ENCODE measurements at places on chromosomes 3 and 15. TPM values are rescaled to one million over a fixed set of nuclear protein-coding genes. Genes with fewer than 3 reads are reported as not detected.

DNA sequence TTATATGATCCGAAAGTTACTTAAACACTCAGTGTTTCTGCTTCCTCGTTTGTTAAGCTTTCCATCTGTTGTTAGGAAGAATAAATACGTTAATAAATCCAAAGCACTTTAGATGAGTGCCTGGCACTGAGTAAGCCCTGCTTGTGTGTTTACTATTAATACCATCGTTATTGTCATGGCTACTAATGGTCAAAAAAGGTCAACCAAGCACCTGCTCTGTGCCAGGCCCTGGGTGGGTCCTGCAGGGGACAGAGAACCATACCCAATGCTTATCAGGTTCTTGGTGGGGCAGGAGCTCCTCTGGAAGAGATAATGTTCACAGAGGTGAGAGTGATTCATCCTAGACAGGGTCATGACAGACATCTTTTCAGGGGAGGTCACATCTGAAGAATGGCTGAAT lies 39.9 kb downstream of the GALNT15 start:
- no peak for DNase-seq

GRCh38 chr15:52445954-52446353 lies 82.7 kb downstream of the MYO5A start:
- DNase-seq = no peak

DNA sequence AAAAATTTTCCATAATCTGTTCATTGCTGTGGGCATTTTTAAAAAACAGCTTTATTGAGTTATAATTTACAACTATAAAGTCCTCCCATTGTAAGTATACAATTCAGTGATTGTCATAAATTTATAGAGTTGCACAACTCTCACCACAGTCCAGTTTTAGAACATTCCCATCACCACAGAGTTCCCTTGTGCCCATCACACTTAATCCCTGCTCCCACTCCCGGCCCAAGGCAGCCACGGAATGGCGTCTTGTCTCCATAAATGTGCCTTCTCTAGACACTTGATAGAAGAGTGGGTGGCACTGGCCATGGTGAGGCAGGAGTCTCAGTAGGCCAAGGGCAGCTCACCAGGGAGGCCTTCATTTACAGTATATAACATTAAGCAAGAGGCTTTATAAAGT lies 6.3 kb downstream of the TSEN2 start:
- DNase-seq = no peak

DNA sequence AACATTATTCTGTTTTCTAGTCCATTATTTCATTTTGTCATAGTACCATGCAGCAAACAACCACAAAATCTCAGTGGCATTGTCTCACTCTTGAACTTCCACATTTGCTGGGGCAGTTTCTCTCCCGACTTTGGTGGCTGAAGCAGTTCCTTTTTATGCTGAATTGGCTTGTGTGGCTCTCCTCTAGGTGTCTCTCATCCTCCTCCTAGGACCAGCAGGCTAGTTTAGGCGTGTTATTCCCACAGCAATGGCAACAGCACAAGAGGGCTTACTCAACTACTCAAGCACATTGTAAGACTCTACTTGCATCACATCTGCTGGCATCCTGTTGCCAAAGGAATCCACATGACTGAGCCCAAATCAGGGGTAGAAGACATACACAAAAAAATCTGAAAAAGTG lies 201.8 kb upstream of the KCNH8 start:
- DNase-seq = no peak

DNA sequence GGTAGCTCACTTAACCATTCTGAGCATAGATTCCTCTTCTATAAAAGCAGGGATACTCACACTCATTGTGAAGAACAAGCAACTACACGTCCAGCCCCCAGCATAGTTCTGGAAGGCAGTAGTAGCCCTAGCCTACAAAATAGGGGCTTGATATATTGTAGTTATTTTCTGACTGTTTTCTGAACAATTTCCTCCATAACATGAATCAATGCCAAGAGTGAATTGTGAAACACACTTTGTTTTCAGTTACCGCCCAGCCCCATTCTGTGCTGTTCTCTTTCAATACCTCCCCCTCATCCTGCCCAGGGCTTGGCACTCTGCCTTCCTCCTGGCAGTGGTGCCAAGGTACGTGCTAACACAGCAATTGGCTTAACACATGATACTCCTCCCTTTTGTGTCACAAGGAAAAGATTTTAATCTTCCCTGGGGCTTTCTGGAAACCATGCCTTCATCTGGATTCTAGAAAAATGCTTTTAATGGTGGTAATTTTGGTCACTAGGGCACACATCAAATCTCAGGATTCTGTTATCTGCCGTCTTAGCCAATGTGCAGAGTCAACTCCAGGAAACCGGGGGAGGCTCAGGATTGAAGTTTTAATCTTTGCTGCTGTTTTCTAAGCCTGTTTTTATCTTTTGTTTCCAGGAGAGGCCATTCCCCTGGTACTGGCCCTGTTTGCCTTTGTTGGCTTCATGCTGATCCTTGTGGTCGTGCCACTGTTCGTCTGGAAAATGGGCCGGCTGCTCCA lies 37.2 kb downstream of the IL20RB start:
- DNase-seq = peak; percentile 20

DNA sequence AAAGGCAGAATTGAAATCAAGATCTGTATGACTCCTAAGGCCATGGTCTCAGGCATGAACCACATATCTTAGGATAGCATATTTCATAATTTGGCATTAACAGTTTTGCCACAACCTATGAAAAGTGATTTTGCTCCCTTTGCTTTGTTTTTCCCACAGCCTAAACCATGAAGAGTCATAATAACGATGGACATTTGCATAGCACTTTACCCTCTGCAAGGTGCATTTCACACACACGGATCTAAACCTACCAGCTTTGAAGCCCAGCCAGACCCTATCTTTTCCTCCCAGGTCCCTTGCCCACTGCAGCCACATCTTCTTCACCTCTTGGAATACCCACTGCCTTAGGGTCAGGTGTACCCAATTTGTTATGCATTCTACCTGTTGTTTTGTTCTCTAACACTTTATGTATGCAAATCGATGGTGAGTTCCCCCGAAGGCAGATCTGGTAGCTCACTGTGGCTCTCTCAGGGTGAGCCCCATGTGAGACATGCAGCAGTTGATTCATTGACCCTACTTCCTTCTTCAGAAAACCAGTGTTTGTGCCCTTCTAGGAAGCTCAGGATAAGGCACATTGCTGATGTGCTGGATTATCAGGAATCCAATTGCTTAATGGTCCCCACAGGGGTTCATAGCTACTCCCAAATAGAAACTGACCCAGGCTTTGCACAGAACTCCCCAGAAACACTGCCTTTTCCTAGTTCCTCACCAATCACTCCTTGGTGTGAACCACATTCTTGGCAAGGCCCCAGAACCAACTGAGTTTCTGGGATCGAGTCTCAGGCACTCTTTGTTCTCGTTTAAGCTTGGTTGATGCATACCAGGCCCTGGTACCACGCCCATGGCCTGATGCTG lies 8.7 kb downstream of the ARHGAP31 start:
- DNase-seq = no peak

GRCh38 chr15:94910166-94910565 lies 678.8 kb downstream of the MCTP2 start:
- DNase-seq = no peak

DNA sequence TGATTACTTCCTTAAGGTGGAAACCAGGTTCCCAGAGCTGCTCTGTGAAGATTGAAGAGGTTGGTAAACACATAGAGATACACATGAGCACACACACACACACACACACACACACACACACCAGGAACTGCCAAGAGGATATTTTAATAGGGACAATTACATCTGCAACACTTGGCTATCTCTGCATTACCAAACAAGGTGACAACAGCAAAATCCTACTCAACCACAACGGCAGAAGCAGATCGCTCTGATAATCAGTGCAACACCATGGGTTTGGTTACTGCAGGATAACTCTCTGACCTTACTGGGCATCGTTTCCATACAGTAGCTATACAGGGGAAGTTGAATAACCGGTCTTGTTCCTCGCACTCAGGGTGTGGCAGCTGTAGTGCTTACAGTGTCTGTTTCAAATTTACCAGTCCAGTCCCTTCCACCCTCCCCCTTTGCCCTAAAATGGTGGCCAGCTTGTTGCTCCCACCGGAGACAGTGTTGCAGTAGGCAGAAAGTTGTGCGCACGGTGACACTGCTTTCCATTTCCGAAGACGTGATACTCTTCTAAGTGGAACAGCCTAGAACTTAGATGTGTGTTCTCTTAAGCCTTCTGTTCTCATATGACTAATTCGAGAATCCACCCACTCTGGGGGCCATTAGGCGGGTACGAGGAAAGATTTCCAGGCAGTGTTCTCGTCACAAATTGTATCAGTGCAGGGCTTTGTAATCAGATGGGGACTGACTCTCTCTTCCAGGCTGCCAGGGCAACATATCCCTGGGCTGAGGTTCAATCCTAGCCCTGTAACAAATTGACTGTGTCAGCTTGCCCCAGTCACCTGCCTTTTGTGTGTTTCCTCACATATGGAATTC lies 176.2 kb downstream of the P3H2 start:
- no peak for DNase-seq

- DNase-seq = no peak
Observed at GRCh38 chr3:185342459-185343174, 20.3 kb upstream of the MAP3K13 start.

DNA sequence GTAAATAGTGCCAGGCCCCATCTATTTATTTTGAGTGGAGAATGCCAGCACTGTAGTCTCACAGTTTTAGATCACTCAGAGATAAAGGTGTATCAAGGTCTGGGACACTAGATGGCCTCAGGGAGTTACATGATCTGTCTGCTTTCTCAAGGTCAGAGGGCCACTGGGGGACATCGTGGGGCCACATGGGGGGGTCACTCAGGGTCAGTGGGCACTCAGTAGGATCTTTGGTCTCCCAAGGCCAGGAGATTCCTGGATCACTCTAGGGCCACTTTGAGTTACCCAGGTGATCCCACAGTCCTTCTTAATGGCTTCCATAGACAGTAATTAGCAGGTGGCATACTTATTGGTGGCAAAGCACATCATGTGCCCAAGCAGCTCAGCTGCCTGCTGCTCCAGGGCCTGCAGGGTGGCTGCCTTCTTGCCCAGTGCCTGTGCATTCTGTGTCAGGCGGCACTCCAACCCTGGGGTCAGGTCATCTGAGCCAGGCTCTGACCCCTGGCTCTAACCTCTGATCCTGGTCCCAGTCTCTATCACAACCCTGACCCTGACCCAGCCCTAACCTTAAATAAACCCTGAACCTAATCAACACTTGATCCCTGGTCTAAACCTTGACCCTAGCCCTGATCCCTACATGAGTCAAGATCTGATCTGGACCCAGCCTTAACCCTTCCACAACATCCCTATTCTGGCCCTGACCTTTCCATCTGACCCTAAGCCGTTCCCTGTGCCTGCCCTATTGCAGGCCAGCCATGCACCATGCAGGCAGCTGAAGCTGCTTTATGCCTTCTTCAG lies 1.8 kb upstream of the LAMB2 start:
- no peak for DNase-seq

- DNase-seq = no peak
Observed at GRCh38 chr15:67170143-67170925, 84.1 kb downstream of the AAGAB start.

CLDN11 gene
- total RNA-seq = 39.6 TPM

RPLP1 gene
- total RNA-seq = 45.1 TPM

ARNT2 gene
- total RNA-seq = 75.5 TPM

TMEM43 gene
- total RNA-seq = 39.0 TPM

LMAN1L gene
- 0.09 TPM for total RNA-seq

EPHA3 gene
- total RNA-seq = 57.7 TPM

PLSCR2 gene
- total RNA-seq = not detected

TTLL13 gene
- total RNA-seq = 0.36 TPM

GRAMD1C gene
- total RNA-seq = 11.6 TPM

RNF168 gene
- 14.2 TPM for total RNA-seq

SHC4 gene
- total RNA-seq = 9.5 TPM

CCK gene
- 2.4 TPM for total RNA-seq

NR1I2 gene
- 0.36 TPM for total RNA-seq

LRTM1 gene
- total RNA-seq = not detected

THSD4 gene
- total RNA-seq = 4.6 TPM

Data from cerebellum (tissue), 4 donors.